ENCODE measurements at places on chromosomes 1 and 21.

GRCh38 chr1:85867189-85867588, 159.0 kb upstream of the ZNHIT6 start:
- DNase-seq: no peak

GRCh38 chr1:93840956-93841482, 38.0 kb downstream of the DNTTIP2 start:
- no peak for DNase-seq

- DNase-seq: peak; percentile 80
Observed at GRCh38 chr21:35050348-35051286, 1.5 kb upstream of the RUNX1 start.

DNA sequence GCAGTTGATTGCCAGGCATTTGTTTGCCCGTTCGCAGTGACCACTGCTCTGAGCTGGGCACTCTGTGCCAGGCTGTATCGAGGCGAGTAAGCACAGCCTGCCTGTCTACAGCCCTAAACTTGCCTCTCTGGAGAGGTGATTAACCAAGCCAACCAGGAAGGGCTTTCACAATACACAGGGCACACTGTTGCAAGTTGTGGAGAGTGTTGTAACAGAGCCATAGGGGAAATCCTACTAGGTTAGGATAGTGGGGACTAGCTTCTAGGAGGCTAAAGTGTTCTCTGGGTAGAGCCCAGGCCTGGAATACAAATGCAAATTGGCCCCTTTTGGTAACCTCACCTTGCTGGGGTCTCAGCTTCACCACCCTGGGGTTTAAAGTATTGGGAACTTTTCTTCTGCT, 23.8 kb downstream of the PRDM2 start:
- DNase-seq: no peak

DNA sequence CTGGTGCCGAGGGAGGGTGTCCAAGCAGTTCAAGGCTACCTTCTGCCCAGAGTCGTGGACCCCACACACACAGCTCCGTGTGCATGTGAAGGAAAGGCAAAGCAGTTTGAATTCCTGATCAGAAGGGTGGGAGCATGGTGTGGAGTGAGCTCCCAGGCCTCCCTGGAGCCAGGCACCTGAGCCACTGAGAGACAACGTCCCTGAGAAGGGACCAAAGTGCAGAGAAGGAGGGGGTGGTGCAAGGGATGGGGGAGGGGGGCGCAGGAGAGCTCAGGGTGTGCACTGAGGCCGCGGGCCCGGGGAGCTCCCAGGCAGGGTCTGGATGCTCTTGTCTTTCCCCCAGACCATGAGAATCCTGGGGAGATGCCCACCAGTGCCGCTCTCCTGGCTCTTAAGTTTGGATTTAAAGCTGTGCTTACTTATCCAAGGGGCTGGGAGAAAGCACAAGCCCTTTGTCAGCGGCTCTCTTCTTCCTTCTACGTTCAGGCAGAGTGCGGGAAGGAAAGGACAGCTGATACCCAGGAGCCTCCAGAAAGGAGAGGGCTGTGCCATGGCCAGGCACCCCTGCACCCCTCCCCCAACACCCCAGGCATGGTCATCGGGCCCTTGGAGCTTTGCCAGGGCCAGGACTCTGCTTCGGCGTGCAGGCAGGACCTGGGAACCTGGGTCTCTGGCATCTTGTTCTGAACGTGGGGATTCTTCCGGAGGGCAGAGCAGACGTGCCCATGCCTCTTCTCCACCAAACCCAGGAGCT, 24.1 kb downstream of the ACTA1 start:
- DNase-seq: no peak

GRCh38 chr1:244327533-244327932, 124.2 kb downstream of the ADSS2 start:
- DNase-seq: no peak

- peak; percentile 54 for DNase-seq
Observed at GRCh38 chr1:65209005-65209885, 61.2 kb downstream of the AK4 start.

DNA sequence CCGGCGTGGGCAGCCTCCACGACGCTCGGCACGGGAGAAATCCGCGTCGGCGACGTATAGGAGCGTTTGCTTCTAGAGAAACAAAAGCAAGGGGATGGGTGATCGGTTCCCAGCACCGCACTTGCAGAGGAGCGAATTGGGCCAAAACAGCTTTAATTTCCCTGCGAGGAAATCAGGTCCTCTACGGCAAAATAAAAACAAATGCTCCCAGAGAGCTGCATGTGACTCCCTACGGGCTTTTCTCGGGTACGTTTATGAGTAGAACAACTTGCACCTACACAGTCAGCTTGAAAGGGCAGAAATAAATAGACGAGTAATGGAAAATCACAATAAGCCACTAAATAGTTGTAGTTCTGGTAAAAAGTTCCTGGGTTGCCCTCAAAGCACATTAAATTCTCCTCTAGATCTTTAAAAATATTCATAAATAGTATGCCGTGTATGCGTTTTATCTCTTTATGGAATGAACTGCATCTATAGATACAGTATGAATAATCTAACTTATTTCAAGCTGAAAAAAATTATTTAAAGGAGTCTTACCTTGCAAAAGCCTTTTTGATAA, 1.2 kb downstream of the NHLH2 start:
- no peak for DNase-seq

DNA sequence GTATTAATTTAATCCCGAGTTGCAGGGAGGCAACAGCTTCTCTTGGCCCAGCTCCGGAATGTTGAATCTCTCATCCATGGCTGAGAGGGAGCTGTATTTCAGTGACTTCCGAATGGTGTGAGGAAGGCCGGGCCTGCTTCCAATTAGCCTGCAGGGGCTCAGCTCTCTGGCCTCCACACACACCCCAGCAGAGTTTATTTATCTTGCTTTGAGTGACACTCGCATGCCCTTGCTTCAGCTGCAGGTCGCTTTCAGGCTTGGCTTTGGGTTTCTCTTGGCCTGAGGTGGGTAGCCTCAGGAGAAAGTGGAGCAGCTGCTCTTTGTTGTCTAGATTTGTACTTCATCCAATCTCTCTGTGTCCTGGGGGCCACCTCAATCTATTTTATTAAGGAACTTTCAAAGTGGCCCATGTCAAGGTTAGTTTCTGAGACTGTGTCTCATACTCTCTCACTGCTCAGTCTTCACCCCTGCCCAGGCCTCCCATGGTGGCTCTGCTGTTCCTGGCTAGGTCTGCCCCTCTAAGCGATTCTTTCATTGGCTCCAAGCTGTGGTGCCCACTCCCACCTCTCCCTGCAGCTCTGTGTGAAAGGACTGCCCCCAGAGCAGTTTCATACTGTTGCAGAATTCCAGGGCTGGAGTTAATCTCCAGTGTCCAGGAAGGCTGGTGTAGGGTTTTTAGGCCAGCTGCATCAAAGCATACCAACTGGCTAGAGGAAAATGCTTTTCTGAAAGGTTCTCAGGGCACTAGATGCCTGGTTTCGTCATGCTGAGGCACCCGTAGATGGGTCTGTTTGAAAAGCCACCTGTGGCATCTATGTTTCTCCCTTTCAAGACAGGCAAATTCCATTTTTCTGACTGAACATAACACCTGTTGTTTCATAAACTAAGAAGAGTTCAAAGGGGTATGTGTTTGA, 153.5 kb downstream of the PLXNA2 start:
- peak; percentile 96 for DNase-seq

GRCh38 chr21:41808094-41808493, 41.2 kb upstream of the RIPK4 start:
- no peak for DNase-seq

DNA sequence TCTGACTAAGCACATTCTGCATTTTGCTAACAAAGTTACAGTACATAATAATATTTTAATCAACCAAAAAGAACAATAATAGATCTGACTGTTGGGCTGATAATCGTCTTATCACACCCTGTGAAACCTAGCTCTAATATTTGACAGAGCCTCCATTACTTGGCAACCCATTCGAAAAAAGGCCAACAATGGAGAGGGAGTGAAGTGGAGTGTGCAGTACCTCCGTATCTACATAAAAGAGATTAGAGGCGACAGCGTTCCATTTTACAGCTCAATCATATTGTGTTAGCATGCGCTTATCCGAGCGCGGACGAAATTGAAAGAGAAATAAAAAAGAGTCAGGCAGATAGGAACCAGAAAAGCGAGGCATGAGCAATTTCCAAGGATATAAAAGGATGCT, 137.3 kb upstream of the USH2A start:
- DNase-seq: no peak

GRCh38 chr1:44739307-44740178, at the start of gene KIF2C:
KIF2C (plus strand) TSS chr1:44739837; CDS start chr1:44739933, 96 bp downstream.
- DNase-seq: peak; percentile 97

DNA sequence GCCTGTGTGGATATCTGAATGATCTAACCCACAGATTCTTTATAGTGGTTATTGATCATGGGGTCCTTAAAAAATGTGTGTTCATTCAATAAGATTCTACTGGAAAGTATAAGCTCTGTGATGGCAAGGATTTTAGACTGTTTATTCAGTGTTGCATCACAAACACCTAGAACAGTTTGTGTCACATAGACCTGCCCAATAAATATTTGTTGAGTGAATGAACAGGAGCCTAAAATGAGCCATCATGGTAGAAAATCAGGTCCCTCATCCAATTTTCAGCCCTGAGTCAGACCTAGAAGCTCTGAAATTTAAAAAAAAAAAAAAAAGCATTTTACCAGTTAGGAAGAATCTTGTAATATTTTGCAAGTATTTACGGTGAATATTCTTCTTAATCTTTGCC, 2.3 kb upstream of the RGSL1 start:
- no peak for DNase-seq

DNA sequence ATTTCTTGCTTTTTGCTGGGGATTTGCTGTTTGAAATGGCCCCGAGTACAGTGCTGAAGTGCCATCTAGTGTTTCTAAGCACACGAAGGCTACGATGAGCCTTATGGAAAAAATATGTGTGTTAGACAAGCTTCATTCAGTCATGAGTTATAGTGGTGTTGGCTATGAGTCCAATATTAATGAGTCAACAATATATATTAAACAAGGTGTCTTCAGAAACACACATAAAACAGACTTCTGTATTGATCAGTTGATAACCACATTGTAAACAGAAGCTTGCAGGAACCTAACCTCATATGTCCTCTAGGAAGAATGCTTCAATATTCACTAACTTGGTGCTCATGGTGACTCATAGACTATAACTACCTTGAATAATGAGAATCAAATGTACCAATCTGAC, 1.7 kb upstream of the GJB5 start:
- no peak for DNase-seq

GRCh38 chr1:231793893-231794292, 167.3 kb downstream of the DISC1 start:
- DNase-seq: no peak

DNA sequence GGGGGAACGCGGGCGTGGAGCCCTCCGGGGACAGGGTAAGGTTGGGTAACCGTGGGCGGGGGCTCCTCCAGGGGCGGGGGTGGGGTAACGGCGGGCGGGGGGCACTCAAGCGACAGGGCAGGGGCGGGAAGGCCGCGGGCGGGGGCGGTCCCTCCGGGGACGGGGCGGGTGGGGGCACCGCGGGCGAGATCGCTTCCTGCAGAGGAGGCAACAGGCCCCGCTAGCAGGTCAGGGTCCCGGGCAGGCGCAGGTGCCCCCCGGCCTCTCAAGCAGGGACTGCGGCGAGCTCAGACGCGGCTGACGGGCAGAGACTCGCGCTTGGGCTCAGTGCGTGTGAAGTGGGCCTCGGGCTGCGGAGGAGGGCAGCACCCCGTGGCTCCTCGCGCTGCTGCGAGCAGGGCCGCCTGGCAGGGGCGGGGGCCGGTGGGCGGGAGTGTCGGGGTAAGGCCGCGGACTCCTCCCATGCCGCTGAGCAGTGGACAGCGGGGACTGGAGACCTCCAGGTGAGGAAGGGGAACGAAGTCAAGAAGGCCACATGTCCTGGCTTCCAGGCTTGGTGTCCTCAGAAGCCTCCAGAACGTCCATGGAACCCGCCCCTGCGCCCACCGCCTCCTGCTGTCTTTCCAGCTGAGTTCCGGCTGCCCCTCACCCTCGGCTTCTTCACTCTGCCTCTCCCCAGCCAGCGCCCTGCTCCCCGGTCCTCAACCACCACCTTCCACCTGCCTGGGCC, 627 bp upstream of the GNB1 start:
- DNase-seq: peak; percentile 78

DNA sequence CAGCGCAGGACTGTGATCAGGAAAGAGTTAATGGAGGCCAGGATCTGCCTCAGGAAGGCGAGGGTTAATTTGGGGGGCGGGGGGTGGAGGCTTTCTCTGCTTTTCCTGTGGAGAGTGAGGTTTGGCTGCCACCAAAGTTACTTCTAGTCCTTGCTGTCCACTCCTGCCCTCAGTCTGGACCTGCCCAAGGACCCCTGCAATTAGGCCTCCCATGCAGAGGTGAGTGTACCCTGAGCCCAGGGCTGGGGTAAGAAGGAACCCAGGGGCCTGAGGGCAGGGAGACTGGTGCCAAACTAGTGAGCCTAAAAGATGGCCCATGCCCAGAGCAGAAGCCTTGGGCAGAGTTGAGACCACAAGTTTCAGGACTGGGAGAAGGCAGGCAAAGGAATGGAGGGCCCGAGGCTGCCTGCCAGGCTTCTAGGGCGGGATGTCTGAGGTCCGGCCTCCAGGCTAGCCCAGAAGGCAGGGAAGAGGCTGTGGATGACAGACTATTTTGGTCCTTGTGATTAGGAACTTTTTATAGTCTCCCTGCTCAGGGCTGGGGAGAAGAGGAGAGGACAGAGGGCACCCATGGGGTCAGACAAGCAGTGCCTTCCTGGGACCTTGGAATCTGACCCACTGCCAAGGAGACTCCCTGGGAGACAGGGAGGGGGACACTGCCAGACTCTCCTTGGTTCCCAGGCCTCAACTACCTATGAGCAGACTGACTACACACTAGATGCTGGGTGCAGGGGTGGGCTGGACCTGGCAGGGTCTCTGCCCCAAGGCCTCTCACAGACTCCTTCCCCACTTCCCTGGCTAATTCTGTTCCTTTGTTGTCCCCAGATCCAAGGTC, at the start of gene FAM110D:
Gene FAM110D, plus strand, starts transcription at position 172 of the 835 bp plus-strand sequence. CDS start 2,213 bp downstream, outside the sequence.
- DNase-seq: peak; percentile 29

Data from EH (cell line).